ENCODE measurements at places on chromosomes 11 and 22.

DNA sequence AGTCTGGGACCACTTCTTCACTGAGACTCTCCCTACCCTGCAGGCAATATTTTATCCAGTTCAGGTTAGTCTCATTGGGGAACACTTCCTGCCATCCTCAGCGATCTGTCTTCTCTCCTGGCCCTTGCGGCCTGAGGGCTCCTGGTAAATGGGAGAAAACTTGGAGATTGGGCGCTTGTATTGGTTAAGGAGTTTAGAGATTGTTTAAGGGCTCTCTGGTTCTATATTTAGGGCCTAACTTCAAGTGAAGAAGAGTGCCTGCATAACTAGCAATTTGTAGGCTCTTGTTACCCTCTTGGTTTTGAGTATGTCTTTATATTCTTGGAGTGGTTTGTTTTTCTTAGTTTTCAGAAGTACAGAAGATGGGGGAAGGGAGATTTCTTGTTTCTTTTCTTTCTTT lies 72.7 kb downstream of the TRAF6 start:
- no peak for DNase-seq

GRCh38 chr11:103281301-103281700 lies 172.1 kb downstream of the DYNC2H1 start:
- DNase-seq = no peak

DNA sequence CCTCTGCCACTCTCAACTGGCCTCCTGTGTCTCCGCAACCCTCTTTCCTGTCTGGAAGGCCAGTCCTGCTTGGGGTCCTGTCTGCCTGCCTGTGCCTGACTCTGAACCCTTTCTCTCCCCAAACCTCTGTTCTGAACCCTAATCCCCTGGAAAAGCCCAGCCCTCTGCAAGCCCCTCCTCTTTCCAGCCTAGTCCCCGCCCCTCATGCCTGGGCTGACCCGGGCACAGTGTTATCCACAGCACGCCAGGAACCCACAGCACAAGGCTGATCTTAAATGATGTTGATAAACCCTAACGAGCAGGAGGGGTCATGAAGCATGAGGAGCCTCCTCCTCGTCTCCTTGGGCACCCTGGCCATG lies at the start of gene IFITM10:
Gene IFITM10 (minus strand): TSS at position 115 of the 359 bp plus-strand sequence. CDS start 153 bp downstream, outside the sequence.
- no peak for DNase-seq

DNA sequence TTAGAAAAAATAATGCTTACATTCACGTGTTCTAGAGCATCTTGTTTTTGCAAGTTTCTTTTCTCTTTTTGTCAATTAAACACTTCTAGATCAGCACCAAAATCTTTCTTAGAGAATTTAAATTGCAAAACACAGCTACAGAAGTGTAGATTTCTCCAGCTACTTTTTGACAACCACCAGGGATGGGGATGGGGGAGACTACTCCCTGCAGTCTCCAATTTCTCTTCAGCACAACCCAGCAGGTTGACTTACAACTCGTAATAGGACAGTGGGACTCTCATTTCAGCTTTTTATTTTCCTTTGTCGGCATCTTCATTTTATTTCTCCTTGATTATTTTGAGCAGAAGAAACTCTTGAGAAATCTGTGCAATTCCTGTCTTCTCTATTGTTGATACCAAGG lies 441.2 kb downstream of the LRRC4C start:
- no peak for DNase-seq

DNA sequence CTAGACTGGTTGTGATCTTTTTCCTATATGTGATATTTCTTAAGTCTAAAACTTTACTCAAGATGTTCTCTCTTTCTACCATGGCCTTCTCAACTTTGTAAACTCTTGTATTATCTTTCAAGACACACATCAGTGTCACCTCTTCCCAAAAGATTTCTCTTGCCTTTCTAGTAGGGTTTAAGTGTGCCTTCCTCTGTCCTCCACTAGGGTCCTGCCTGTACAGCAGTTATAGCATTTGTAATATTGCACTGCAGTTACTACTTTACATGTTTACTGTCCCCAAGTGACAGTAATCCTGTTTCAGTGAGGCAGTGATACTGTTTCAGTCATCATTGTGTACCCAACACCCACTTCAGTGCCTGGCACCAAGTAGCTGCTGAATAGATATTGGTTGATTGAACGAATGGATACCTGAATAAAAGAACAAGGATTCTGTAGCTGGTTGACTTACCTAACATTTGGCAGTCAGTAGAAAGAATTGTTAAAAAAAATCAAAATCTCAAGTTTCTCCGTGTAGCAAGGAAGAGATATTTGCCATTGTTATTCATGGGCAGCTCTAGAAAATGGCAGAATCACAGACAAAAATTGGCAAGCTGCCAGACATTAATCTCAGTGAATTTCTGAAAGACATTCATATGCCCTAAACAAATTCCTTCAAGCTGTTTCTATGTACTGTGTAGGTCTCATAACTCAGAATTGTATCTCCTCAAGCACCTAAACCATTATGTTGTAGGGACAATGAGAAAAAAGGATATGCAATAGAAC lies 79.4 kb downstream of the RBMXL2 start:
- DNase-seq = no peak

DNA sequence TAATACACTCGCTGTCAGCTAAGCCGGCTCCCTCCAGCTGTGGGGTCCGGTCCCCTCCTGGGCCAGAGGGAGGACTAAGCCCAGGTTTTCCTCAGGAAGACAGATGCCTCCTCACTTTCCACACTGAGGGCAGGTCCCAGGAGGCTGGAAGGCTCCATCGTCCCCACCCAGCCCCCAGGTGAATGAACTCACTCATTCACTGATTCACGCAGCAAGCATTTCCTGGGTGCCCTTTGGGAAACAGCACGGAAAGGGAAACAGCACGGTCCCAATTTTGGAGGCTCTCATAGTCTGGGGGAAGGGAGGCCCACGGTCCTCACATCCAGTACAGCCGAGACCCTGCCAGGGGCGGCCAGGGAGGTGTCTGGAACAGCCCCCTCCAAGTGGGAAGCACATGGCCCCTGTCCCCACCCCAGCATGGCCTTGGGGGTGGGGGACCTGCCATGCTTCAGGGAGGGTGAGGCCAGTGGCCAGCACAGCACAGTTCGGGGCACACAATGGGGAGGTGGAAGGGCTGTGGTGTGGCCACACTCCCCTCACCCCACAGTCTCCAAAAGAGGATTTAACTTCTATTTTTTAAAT lies 9.3 kb upstream of the TH start:
- DNase-seq = no peak

GRCh38 chr11:23679981-23680380 lies 816.9 kb upstream of the LUZP2 start:
- DNase-seq = no peak

DNA sequence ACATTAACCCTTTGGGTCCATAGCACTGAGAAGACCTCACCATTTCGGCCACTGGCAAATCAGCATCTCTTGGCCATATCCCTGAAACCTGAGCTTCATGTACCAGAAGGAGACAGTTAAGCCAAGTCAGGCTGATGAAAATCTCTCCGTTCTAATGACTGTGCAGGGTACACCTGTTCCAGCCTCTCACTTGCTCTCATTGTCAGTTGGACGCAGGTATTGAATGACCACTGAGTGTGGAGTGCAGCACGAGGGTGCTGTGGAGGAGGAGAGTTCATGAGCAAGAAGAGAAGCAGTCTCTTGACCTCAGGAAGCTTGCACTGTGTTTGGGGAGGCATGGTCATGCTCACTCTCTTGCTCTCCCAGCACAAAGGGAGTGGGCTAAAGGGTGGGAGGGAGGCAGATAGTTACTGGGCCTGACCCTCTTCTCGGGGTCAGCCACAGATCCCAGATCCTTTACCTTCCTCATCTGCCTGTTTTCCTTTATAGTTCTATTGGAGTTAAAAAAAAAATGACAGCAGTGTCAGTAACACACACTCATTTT lies 65.2 kb downstream of the ZBTB16 start:
- DNase-seq = no peak

GRCh38 chr11:9797300-9797699 lies 133.4 kb downstream of the SWAP70 start:
- DNase-seq = no peak

GRCh38 chr11:60592601-60593000 lies 77.4 kb downstream of the MS4A13 start:
- DNase-seq = no peak

GRCh38 chr11:115764176-115764575 lies 260.0 kb upstream of the CADM1 start:
- DNase-seq = no peak

DNA sequence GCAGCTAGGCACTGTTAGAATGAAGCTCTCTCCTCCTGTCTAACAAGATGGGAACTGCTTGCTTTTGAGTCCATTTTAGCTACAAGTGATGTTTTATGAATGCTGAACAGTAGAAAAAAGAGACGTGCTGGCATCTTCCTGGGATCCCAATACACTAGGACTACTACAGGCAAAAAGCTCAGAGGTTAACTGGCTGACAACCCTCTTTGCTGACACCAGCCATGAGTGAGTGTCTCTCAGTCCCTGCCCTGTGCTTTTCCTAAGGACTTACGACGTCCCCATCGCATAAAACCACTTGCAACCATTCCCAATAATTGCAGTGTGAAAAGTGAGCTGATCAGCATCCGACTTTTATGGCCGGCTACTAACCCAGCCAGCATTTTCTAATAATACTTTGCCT lies 213.5 kb downstream of the NTM start:
- no peak for DNase-seq

Measured in T-helper 9 cell (primary cell).